Astrocyte (in vitro differentiated cells and primary cell): ENCODE measurements at places on chromosomes 2 and 18. TPM values are rescaled to one million over a fixed set of nuclear protein-coding genes. Genes with fewer than 3 reads are reported as not detected.

CTAGE1 gene
- 0.12 and 0.30 TPM in 2 replicates for total RNA-seq

GRCh38 chr18:37654034-37654433 lies 88.4 kb upstream of the CELF4 start:
- no peak for DNase-seq

DNA sequence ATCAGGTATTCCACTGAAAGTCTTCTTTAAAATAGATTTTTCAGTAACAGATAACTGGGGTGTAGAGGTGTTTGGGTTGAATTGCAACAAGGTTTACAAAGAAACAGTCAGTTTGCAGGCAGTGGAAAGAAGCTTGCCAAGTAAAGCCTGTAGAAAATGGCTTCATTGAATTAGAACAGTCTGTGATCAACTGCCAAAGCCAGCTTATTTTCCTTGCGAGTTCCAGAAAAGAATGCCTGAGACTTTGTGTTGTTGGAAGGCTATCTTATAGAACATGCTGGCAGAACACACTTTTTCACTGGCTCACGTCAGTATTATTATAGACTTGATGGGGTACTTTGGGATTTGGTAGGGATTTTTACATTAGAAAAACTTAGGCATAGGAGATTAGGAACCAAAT lies 601.0 kb downstream of the XIRP2 start:
- DNase-seq = no peak

DNA sequence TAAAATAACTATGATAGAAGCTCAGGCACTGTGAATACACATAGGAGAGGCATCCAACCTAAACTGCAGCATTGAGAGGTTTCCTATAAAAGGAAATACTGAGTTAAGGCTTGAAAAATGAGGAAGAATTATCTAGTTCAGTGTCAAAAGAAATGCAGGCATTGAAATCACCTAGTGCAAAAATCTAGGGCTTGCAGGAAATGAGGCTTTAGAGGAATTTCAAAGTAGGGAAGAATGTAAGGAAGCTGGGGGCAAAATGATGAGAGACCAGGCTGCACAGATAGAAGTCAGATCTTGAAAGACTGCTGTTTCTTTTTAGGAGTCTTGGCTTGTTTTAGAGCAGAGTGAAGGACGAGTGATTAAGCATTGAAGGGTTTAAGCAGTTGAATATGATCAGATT lies 28.1 kb upstream of the SCYGR2 start:
- DNase-seq = no peak

DNA sequence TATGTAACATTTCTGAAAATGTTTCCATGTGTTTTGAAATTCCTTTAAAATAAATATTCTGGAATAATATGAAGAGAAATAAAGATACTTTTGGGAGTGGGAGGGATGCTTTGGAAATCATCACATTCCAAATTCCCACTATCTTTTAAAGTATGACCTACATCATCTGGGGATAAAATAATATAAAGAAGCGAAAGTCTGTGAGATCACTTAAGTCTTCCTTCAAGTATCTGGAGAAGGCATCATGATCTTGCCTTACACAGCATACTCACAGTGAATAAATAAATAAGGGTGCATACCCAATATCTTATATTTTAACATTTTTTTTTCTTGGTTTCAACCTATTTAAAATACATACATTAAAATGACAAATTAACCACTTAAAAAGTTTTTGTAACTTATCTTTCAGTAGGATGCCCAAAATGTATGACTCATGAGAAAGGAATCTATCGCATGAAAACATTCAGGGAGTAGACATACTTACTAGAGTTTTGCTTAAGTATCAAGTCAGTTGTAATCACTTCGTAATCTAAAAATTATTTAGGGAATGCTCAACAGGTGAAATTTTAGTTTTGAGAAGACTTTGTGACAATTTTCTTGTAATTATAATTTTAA lies 248.3 kb upstream of the COL3A1 start:
- DNase-seq = peak; percentile 82

ANKRD30B gene
- not detected in 2 replicates for total RNA-seq

- no peak for DNase-seq
Measured at GRCh38 chr2:55837073-55837472, 86.5 kb downstream of the EFEMP1 start.

GRCh38 chr2:221198309-221198708 lies 373.8 kb downstream of the EPHA4 start:
- DNase-seq = no peak

TET3 gene
- total RNA-seq = 32.8 and 39.9 TPM in 2 replicates

DNA sequence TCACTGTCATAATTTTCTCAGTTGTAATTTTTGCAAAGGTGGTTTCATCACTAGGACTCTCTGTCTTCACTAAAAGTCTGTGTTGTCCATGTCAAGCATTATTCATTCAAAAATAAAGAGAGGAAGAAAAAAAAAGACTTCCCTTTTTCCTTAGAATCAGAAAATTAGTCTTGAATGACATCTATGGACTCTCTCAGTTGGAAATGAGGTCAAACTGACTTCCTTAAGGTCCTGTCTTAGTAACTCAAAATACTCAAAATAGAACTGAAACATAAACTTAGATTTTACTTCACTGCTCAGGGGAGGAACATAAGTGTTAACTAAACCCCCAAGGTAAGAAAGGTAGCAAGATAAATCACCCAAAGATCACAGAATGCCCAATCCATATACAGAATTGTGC lies 2.2 kb upstream of the ZNF407 start:
- DNase-seq = no peak

DNA sequence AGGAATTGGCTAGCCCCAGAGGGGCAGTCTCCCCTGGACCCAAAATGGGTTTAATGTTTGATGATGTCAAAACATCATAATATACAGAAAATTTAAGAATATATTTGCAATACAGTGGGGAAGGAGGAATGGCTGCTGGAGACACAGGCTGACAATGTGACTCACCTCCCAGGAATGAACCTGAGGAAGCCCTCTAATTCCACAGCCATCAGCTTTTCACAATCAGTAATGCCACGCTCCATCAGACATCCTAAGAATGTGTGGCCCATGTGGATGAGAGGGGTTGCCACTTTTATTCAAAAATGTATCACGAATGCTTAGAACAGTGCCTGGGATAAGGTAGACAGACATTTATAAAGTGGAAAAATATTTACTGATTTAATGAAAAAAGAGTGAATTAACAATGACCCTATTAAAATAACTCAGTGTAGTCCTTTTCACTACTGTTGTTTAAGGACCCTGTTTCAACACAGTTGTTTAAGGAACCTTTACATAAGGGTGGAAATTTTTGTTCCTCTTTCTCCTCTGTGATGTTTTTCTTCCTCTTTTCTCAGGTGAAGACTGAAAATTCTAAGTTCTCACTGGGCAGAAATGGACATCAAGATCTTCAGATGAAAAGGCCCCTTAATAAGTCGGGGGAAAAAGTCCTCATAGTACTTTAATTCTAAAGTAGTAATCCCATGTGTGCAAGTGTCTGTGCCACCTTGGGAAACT lies 17.5 kb upstream of the TMEM163 start:
- DNase-seq = peak; percentile 80

GRCh38 chr2:217618744-217619143 lies 384.1 kb downstream of the TNS1 start:
- no peak for DNase-seq

- no peak for DNase-seq
Measured at GRCh38 chr2:189142893-189143759, 36.4 kb downstream of the COL5A2 start.

DNA sequence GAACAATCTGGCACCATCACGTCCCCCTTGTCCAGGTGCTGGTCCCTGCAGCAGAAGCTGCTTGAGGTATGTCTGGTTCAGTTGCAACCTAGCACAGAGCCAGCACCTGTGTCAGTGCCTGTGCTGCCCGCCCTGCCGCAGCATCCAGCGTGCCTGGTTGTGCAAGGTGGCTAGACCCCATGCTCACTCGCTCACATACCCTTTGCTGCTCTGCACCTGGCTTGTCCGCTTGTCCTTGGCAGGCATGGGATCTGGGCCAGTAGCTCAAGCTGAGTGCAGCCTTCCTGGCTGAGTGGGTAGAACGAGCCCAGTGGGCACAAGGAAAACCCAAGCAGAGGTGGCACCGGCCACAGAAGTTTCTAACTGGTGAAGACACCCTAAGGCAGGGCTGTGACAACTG lies 314.6 kb upstream of the KYNU start:
- no peak for DNase-seq

DNA sequence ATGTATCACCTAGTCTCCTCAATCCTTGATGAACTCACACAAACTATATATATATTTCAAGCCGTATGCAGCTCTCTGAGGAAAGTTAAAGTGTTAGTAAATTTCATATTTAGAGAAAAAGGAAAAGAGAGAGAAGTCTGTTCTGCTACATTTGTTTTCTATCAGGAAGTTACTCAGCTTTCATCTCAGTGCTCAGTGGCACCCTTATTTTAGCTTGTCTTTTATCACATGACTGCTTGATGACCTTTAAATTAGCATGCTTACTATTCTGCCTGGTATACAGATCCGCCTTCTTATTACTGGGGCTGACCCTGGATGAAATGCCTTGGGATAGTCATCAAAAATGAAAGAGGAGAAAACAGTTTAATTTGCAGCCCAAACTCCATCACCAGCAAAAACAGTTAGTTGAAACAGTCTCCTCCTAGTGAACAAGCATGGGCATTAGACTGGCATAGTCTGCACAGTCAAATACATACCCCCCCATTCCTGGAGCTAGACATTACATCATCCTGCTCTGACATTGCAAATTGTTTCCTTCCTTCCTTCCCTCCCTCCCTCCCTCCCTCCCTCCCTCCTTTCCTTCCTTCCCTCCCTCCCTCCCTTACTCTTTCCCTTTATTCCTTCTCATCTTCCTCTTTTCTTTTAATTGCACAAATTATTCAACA lies 215.7 kb downstream of the TMEM182 start:
- DNase-seq = no peak

RTP5 gene
- not detected in 2 replicates for total RNA-seq

SLC23A3 gene
- total RNA-seq = 1.2 and 1.5 TPM in 2 replicates

DNA sequence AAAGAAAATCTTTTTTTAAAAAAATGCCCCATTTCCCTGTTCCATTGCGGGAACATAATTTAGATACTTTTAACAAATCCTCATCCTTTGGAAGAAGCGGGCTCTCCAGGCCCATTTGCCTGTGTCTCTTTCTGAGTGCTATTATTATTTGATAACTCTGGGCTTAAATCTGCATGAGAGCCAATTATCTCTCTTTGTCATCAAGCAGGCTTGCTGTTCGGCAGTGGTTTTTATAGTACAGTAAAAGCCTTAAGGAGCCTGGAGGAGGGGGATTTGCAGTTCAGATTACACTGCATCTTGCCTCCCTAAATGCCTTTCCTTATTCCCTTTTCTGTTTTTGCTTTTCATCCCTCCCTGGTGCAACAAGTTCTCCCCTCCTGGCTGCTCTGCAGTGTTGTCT lies 50.6 kb downstream of the CELF4 start:
- no peak for DNase-seq

SP140 gene
- 14.1 and 18.5 TPM in 2 replicates for total RNA-seq

DNA sequence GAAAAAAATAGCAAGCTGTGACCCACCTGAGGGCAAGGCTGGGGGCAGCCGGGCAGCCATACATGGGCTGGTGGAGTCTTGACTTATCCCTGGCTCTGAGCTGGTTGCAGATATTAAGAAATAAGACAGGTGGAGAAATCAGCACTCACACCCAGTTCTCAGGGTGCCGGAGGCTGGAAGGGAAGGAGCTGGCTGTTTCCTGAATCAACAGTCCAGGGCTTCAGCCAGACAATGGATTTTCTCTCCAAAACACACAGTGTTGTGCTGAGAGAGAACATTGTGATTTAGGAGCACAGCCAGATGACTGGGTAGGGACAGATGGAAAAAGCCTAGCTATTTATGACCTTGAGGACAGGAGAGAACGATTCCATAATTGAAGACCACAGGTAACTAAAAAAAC lies 208.8 kb downstream of the LDLRAD4 start:
- no peak for DNase-seq

- no peak for DNase-seq
Measured at GRCh38 chr2:80058562-80058961, 246.0 kb downstream of the LRRTM1 start.

DNA sequence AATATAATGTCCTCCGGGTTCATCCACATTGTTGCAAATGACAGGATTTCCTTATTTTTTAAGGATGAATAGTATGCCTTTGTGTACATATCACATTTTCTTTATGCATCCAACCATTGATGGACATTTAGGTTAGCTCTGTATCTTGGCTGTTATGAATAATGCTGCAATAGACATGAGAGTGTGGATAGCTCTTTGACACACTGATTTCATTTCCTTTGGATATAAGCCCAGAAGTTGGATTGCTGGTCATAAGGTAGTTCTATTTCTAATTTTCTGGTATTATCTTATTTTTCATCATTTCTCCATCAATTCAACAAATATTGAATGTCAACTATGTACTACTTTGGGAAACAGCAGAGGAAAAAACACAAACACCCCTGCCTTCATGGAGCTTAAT lies 423.3 kb downstream of the MTX2 start:
- DNase-seq = no peak

DNA sequence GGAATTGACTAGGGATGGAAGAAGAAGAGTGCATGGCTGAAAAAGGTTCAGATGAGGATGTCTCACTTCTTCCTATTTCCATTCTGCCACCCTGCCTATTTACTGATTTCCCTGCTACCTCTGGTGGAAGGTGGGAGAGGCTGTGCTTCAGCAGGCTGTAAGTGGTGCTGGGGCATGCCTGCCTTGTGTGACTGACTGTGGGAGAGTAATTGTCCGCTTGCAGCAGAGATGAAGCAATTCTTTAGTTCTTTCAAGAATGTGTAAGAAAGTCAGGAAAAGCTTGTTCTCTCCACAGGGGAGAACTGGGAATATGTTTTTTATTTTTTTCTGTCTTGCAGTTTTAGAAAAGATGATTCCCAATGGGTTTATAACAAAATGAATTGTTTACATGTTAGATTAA lies 72.5 kb upstream of the NYAP2 start:
- DNase-seq = no peak

GRCh38 chr2:233830111-233830802 lies 24.1 kb downstream of the HJURP start:
- DNase-seq = no peak

GRCh38 chr2:180653481-180653880 lies 326.9 kb upstream of the UBE2E3 start:
- DNase-seq = no peak

GRCh38 chr2:105103481-105103880 lies 65.6 kb downstream of the MRPS9 start:
- DNase-seq = no peak

FAM228A gene
- not detected in 2 replicates for total RNA-seq

DNA sequence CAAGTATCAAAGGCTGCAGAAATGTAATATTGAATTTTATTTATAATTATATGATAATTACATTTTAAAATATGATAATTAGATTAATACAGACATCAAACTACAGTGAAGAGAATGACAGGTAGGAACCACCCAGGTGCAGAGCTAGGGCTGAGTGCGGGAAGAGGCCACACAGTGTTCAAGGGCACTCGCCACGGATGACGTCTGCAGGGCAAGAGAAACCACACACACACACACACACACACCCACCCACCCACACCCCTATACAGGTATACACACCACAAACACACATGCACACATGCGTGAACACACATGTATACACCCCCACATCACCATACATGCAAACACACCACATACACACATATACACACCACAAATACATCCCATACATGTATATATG lies 41.2 kb downstream of the MBP start:
- no peak for DNase-seq

- no peak for DNase-seq
Measured at GRCh38 chr2:85949280-85949679, 60.5 kb upstream of the ST3GAL5 start.

PCARE gene
- not detected in 2 replicates for total RNA-seq
